ENCODE measurements at places on chromosomes 3 and 15.

DNA sequence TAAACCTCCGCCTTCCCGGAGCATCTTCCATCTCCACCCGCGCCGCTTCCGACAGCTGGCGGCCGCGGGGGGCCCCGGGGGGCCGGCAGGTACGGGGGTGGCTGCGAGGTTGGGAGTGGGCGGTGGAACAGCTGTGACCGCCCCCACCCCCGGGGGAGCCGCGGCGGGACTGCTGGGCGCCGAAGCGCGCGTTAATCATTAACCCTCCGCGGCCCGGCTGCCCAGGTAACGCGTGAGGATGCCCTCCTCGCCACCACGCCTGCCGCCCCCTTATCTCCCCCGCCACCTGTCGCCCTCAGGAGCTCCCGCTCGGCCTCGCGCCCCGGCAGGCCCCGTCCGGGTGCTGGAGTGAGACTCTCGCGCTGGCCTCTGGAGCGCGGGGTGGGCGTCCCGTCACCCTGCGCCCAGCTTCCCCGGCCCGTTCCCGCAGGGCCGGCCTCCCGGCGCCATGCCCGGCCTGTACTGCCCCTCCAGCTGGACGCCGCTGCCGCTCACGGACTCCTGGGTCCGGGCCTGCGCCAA is 757 bp downstream of the VWA5B2 start:
- no peak for DNase-seq

- DNase-seq: no peak
Measured at GRCh38 chr3:38985981-38986380, 65.8 kb downstream of the SCN11A start.

DNA sequence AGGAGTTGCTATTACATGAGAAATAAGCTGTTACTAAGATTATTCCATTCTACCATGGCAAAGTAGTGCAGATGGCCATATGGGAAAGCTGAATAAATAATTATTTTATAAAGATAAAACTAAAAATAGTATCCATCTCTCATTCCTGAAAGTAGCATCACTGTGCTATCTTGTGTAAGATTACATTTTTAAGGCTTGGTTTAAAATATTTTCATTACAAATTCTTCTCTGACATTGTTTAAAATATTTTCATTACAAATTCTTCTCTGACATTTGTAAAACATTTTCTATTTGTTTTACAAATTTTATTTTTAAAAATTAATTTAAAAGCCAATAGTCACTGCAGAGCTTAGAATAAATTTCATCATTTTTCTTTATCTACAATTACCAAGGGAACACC is 665.5 kb upstream of the NAALADL2 start:
- no peak for DNase-seq

DNA sequence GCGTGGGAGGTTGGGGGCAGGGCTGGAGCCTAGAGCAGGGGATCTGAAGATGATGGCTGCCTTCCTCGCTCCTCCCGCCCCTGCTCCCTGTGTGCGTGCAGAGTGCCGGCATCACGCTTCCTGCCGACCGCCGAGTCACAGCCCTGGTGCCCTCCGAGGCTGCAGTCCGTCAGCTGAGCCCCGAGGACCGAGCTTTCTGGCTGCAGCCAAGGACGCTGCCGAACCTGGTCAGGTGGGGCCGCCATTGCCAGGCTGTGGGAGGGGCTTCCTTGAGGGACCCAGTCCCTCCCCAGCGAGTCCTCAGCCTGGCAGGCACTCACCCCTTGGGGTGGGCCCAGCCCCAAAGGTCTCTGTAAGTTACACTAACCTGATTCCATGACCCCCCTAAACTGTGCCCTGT is 17.6 kb downstream of the STAB1 start:
- no peak for DNase-seq

DNA sequence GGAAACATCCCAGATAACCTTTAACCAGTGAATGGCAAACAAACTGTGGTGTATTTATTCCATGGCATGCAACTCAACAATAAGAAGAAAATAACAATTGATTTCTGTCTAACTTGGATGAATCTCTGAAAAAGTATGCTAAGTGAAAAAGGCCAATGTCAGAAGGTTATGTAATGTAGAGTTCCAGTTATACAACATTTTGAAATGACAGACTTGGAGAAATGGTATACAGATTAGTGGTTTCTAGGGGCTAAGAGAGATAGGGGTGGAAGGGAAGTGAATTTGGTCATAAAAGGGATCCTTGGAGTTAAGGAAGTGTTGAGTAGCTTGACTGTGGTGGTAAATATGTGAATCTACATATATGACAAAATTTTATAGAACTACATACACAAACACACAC is 269.4 kb upstream of the SUCLG2 start:
- no peak for DNase-seq

GRCh38 chr3:89145995-89146394 is 38.6 kb downstream of the EPHA3 start:
- no peak for DNase-seq

DNA sequence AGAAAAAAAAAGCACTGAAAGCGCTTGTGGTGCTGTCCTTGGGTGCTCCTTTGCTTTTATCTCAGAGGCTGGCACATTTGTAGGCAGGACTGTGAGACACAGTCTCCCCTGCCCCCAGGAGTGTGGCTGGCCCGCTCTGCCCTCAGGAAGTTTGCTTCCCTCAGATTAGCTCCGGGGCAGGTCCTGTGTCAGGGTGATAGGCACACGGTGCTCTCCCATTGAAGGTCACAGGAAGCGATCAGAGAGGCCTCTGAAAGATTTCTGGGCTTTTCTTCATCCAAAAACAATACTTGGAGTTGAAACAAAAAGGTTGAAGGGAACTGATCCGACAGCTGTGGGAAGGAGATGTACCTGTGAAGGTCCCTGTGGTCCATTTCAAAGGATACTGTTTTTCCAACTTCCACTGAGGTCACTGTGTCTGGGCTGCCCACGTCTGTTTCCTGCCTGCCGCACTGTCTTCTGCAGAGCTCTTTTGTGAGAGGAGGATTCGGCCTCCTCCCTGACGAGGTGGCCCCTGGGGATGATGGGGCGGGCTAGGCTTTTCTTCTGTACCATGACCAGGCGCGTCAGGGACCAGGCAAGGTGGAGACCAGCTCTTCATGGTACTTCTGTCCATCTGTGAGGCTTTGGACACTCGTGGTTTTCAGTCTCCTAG is 330.5 kb upstream of the CTDSPL start:
- no peak for DNase-seq

DNA sequence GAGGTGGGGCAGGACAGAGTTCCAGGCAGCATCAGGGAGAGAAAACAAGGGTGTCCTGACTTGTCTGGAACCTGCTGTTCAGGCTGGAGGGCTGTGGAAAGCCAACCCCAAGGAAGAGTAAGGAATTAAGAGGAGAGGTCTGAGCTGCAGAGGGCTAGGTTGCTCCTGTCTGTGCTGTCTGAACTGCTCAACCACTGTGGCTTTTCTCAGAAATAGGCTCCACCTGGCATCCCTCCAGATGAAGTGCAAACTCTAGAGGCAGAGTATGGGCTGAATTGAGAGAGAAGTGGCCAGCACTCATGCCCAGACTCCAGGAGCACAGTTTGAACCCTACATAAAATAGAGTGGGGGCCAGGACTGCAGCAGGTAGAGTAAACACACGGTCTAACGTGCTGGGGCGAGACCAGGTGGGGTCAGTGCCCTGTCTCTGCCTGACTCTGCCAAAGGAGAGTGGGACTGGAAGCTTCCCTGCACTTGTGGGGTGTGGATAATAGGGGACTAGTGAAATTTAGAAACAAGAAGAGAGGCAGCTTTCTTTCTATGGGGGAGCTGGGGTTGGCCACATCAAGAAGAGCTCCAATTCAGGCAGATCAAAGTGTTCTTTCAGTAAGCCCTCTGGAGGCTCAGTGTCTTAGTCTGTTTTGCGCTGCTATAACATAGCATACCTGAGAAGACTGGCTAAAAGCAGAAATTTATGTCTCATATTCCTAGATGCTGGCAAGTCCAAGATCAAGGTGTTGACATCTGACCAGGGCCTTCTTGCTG is 28.0 kb upstream of the MNS1 start:
- no peak for DNase-seq

DNA sequence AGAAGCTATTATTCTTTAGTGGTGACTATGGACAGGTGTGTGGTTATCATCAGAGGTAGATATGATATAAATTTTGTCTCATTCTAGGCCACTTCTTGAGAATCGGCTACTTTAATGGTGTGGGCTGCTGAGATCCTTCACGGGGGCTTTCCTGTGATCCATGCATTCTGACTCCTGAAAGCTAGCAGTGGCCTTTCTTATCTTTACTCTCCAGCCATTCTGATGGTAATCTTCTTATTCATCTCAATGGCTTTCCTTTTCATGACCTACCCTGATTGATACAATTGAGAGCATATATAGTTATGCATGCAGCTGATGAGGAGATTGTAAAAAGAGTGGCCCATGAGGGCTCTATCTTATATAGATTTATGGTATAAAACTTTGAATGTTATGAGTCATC is 78.3 kb upstream of the ZPLD1 start:
- DNase-seq: no peak

DNA sequence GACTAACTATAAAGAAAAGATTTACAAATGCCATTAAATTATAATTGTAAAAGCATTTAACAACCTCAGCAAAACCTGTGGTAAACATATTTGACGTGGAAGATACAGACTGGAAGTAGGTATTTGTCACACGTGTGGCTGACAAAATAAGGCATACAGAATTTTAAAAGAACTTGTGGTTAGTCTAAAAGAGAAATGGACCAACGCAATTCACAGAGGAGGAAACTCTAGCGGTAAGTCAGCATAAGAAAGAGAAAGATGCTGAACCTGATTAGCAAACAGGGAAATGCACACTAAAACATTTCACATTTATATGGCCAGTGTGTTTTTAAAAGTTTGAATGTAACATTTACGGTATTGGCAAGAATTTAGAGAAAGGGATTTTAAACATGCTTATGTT is 35.3 kb downstream of the KCNH8 start:
- DNase-seq: no peak

DNA sequence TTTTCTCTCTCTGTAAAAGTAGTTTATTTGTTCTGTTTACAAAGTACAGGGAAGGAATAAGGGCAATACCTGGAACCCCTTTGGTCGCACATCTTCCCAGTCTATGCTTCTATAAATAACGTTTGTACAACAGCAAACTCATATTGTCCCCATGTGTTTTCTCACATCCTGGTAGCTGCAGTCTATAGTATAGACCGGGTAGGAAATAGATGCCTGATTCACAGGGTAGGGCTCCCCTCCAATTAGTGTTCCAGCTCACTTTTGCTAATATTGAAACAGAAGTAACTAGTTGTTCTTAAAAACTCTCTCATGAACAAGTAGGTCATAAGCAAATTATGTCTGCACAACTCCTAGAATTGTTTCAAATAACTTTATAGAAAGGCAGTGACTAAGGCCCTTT is 17.7 kb downstream of the ATG7 start:
- no peak for DNase-seq

GRCh38 chr3:128253150-128253549 is 99.9 kb downstream of the EEFSEC start:
- no peak for DNase-seq

- no peak for DNase-seq
Measured at GRCh38 chr15:64951777-64952418, 37.8 kb downstream of the SPG21 start.

DNA sequence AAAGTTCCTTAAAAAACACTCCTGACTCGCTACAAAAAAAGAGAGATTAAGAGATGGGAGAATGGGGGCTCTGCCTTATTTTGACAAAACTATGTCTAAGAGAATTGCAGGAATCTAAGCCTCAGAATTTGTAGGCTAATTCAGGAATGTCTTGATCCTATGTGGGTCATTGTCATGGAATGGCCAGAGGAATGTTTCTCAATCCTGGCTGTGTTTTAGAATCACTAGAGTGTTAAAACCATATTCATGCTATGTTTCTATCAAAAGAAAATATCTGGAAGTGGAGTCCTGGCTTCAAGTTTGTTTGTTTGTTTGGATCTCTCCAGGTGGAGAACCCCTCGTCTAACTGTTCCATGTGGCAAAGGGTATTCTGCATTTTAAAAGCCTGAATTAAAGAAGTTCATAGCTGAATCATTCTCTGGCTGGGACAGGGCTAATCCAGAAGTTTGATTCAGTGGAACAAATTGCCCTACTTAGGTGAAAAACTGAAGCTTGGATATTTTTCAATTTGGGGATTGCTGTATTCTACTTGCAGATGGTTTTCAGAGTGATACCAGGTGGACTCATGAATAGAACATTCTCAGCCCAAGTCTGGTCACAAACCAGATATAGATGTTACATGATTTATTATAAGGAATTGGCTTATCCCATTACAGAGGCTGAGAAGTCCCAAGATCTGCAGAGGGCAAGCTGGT is 28.2 kb downstream of the GJD2 start:
- DNase-seq: no peak

- DNase-seq: no peak
Measured at GRCh38 chr15:64274341-64274950, 81.5 kb downstream of the CSNK1G1 start.

DNA sequence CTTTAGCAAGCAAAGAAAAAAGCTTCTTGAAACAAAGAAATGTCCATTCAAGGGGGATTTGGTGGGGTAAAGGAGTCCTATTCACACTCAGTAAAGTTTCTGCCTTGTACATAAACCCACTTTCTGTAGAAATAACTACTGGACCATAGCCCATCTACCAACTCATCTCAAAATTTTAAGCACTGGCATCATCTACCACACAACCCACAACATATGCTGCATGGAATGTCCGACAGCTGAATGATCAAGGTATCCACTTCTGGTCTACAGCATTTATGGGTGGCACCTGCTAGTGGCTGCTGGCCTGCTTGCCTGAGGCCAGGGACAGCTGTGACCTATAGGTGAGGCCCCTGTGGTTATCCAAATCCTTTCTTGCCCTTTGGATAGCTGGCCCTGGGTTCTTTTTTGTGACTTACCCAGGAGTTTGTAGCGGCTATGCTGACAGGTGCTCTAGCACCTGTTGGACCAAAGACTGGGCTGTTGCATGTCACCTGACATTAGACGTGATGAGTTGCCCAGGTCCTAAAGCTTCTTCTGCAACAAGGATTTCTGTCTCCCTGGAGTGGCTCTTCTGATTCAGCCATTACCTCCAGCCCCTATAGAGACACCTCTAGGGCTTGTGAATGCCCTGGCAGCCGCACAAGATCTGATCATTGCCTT is 19.2 kb upstream of the MEF2A start:
- DNase-seq: no peak

DNA sequence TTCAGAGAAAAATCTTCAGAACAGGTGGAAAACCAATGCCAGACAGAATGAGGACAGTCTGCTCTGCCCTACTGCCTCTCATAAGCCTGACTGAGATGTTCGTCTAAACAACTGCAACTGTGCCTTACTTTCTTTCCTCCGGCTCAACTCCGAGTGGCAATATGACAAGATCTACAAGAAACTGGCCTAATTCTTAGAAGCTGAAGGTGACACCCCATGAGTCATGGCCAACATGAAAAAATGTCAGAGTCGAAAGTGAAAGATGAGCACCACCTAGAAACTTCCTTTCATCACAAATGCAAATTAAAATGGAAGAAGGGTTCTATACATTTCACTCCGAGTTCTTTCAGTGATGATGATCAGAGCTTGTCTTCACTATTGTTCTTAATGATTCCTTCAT is 12.9 kb downstream of the PCYT1A start:
- peak; percentile 44 for DNase-seq
